ENCODE measurements at places on chromosomes 1 and 21.

DNA sequence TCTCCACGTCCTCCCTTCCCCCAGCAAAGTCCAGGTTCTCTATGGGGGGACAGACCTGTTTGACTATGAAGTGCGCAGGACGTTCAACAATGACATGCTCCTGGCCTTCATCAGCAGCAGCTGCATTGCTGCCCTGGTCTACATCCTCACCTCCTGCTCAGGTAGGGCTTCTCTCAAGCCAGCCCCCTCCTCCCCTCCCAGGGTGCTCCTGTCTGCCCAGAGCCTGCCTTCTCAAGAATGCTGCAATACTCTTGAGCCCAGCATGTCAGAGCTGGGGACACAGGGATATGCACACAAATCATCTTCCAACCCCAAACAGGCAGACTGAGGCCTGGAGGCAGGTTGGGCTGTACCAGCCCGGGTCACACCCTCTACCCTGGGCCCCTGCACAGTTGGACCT, 35.4 kb downstream of the DISP3 start:
- DNase-seq, result no peak

GRCh38 chr1:14945132-14946010, 208.2 kb upstream of the TMEM51 start:
- DNase-seq, result no peak

DNA sequence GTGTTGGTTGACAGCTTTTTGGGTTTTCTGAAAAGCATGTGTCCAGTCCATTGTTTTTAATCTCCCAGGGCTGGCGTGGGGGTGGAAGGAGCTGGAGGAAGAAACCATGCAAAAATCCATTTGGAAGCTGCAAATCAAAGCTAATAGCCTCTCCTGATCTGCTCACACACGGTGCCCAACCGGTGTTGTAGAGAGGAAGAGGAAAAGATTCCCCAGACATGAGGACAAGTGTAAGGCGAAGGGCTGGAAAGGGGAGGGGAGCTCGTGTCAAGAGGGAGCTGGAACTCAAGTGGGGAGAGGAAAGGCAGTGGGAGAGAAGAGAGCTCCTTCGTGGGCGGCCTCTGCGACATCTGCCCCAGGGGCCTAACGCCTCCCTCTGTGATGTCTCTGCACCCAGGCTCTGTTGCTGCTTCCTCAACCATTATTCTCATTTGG, 112.3 kb upstream of the IRF2BP2 start:
- DNase-seq, result no peak

DNA sequence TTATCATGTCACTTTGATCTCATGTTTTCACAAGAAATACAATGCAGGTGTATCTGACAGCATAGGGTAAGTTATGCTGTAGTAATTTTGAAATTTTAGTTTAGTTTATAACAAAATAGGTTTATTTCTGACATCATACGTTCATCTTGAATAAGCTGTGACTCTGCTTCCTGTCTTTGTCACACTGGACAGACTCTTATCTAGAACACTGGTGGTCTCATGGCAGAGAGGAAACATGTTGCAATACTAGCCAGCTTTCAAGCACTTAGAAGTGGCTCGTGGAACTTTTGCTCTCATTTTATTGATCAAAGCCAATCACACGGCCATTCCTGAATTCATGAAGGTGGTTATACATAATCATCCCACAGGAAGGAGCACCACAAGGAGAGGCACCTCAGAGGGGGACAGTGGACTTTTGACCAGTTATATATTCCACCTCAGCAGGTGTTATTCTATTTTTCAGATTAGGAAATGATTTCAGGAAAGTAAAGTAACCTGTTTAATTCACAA, 46.5 kb downstream of the CYP2J2 start:
- DNase-seq, result no peak

DNA sequence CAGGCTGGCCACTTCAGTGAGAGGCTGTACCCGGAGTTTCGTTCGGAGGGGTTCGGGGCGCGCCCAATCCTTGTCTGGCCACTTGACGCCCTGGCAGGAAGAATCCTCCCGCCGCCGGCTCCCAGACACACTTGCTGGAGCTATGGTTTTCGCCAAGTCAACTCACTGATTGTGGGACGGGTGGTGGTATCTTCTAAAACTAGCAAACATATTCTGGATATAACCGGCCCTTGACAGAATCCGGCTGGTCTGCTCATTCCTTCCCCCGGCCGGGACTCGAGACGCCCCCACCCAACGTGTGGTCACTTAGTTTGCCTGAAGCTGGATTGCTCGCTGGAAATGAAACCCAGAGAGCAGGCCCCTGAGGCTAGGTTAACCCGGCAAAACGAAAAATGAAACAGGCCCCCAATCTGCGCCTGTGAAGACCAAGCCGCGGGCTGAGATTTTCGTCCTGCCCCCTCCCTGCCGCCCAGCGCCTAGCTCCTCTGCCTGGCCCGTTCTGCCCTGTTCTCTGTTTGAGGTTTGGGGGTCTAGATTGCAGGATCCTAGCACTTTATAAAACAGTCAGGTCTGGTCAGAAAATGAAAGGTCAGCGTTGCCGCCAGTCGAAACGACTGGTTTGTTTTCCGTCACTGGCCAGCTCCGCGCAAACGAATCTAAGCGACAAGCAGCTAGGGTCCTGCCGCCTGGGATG, 4.6 kb downstream of the GFI1 start:
- DNase-seq, result no peak

DNA sequence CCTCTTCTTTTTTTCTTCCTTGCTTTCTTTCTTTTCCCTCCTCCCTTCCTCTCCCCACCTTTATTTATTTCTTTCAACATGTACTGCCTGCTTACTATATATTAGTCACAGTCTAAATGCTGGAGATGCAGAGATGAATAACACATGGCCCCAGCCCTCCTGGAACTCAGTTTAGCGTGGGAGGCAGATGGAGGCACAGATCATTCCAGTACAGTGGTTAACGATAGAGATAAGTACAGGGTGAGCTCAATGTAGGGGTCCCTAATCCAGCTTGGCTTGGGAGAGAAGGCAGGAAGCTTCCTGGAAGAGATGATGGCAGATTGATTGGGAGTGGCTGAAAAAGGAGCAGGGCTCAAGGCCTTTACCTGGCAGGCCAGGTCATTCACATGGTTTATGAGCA, 55.6 kb upstream of the PPP2R5A start:
- DNase-seq, result no peak

- peak; percentile 67 for DNase-seq
These were observed 5.1 kb downstream of the TMEM201 start for GRCh38 chr1:9593492-9594465.

DNA sequence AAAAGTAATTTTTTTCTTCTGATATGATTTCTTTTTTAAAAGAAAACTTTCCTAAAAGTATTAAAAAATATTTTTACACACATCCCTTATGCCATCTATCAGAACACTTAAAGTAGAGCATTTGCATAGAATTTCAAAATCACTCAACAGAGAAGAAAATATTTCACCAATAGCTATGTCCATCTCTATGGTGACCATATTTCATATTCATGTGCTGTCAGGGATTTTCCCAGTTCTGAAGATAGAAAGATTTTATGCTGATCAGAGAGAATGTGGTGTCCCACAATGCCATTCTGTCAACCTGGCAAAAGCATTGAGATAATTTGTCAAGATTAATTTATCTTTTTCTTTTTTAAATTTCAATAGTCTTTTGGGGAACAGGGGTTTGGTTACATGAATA, 87.0 kb downstream of the C4BPA start:
- no peak for DNase-seq

- DNase-seq, result no peak
These were observed 105.7 kb downstream of the PLPPR5 start for GRCh38 chr1:98898940-98899339.

- no peak for DNase-seq
These were observed 14.9 kb upstream of the KCNC4 start for GRCh38 chr1:110195196-110195595.

DNA sequence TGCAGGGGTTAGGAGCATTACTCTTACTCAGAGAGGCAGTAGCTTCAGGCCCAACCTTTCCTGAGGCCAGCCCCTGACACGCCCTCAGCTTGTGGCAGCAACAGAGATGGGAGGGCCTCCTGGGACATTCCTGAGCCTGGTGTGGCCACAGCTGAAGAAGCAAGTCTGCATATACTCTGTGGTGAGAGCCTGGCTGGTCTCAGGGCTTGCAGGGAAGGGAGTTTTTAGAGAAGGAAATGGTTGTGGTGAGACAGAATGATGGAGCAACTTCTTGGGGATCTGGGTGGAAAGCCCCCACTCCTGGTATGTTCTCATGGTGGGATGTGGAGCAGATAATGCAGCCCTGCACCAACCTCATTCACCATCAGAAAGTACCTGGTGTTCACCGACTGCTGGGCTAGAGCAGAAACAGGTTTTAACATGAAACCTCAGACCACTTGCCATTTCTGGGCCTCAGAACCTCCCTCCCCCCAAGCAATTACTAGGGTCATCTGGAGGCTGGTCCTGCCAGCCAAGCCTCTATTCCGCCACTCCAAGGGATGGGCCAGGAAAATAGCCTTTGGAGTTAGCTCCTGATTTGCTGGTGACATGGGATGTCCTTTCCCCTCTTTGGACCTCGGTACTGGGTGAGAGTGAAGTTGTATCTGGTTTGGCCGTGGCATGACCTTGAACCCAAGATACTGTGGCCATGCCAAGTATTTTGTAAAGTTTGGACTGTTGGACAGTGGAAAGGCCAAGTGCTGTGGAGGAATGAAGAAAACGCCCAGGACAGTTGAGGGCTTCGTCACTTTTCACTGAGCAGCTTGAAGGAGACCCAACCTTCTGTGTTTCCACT, 28.1 kb upstream of the RNF19B start:
- peak; percentile 69 for DNase-seq

DNA sequence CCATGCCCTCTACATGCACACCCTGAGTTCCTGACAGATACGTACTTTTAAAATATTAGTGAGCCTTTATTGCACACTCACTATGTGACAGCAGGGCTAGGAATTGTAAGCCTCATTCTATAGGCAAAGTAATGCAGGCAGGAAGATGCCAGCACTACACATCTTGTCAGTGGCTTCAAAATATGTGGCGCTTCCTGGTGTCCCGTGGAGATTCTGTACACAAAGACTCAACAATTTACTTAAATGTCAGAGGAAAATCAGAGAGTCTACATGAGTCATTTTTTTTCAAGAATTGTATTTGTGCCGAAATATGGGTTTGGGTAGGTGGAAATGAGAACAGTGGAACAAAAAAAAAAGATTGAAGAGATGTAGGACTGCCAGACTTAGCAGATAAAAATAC, 27.6 kb downstream of the RNASEL start:
- DNase-seq, result no peak

GRCh38 chr1:36559061-36559460, 76.3 kb upstream of the CSF3R start:
- DNase-seq, result no peak

DNA sequence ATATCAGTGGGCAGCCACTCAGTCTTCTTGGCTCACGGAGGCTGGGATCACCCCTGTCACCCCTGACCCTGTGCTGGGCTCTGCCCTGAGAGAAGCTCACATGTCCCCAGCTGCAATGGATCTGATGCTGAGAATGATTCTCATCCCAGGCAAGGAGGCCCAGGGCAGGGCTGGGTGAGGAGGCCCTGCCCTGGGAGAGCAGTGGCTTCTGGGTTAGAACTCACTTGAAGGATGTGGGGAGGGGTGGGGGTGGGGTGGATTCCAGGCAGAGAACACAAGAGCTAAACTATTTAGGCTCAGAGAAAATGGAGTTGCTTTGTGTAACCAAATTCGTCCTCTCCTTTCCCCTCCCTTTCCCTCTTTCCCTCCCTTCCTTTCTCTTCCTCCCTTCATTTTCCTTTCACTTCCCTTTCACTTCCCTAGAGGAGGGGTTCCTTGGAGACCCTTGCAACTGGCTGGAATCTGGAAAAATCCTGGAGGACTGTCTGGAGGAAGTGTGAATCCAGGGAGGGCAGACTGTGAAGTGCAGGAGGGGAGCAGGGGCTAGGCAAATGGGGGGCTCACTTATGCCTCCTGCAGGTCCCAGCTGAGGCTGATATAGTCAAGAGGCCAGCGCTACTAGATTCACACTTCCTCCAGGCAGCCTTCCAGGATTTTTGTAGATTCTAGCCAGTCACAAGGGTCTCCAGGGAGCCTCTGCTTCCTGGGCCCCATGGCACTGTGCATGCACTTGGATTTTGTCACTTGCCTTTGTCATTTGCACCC, 47.0 kb downstream of the IGSF21 start:
- DNase-seq, result no peak

- no peak for DNase-seq
These were observed 11.9 kb upstream of the GPX7 start for GRCh38 chr1:52590266-52590665.

DNA sequence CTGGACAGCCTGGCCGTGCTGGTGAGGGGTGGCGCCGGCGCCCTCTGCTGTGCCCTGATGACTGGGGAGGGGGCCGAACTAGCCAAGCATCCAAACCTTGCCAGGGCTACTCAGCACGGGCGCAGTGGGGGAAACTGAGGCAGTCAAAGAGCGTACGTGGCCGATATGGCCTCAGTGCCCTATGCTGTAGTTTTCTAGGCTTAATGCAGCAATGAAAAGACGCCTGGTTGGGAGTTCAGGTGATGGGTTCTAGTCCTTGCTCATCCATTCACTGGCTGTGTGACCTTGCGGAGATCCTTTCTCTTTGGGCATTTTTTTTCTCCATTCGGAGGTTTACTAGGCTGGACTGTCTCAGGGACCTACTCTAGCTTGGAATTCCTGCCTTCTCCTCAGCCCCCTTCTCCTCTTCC, 822 bp downstream of the MTX1 start:
- no peak for DNase-seq

DNA sequence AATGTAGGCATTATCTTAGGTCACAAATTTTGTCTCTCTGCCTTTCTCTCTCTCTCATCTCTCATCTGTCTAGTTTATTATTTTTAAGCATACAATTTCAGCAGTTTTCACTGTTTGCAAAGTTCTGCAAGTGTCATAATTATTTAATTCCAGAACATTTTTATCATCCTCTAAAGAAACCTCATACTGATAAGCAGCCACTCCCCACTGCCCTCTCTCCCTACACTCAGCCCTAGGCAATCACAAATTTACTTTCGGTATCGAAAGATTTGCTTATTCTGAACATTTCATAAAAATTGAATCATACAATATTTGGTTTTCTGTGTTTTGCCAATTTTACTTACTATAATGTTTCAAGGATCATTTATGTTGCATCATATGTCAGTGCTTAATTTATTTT, 16.6 kb downstream of the OR6Y1 start:
- DNase-seq, result no peak

GRCh38 chr21:41280115-41280919, 36.3 kb upstream of the FAM3B start:
- no peak for DNase-seq

- DNase-seq, result no peak
These were observed 42.8 kb downstream of the CNN3 start for GRCh38 chr1:94884106-94884505.

DNA sequence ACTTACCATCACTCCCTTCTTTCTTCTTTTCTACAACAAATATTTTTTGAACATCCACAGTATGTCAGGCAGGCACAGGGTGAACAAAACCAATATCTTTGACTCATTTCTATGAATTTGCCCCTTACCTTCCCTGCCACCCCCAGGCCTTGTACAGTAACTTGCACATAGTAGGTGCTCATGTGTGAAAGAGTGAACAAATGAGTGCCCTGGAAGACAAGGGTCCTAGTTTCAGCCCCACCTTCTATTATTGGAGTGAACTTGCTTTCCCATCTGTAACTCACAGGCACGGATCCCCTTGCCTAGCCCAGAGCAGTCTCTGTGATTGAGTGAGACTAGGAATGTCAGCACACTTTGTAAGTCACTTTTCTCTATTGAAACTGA, 12.8 kb downstream of the ZDHHC18 start:
- DNase-seq, result no peak

GRCh38 chr1:119186471-119186870, 46.0 kb upstream of the WARS2 start:
- DNase-seq, result no peak

GRCh38 chr1:1239614-1240347, 6.7 kb downstream of the C1QTNF12 start:
- DNase-seq, result no peak

Data from stimulated activated CD4-positive, alpha-beta T cell treated with anti-CD3 and anti-CD28 coated beads, Interleukin-2, amount 100 ng/mL, for 24 hours (primary cell).